ENCODE measurements at places on chromosomes 1 and 21.

GRCh38 chr21:18716578-18717138, 313.1 kb upstream of the TMPRSS15 start:
- no peak for DNase-seq

- DNase-seq, result no peak
Observed at GRCh38 chr1:66327588-66327987, 206.4 kb upstream of the SGIP1 start.

- DNase-seq, result no peak
Observed at GRCh38 chr21:45971616-45972352, 9.8 kb upstream of the COL6A1 start.

DNA sequence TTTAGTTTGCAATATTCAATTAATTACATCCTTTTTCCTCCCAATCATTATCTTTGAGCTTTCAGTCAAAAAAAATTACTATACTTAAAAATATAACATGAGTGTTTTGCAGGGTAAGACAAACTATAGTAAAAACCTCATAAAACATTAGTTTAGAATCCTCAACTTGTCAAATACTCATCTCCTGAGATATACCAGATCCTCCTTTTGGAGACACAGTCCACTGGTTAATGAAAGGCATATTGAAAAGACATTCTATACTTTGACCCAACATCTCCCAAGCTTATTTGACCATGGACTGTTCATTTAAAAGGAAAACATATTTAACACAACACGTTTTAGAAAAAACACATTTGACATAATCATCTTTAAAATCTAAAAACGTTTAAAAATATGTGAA, 52.8 kb downstream of the NRIP1 start:
- no peak for DNase-seq

DNA sequence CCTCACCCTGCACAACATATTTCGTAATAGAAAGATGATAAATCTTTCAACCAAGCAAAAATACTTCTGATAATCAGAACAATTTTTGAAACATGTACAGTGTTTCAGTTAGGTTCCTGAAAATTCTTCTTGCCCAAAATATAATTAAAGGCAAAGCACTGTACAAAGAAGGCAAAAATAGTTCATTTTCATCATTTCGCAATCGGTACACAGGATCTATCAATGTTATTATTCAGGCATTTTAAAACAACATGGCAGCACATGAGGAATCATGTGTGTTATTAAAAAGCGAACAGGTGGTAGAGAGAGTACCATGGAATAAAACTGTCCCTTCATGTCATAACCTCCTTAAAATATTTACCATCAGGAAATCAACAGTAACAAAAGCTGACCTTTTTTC, 356.9 kb downstream of the DPYD start:
- DNase-seq, result no peak

DNA sequence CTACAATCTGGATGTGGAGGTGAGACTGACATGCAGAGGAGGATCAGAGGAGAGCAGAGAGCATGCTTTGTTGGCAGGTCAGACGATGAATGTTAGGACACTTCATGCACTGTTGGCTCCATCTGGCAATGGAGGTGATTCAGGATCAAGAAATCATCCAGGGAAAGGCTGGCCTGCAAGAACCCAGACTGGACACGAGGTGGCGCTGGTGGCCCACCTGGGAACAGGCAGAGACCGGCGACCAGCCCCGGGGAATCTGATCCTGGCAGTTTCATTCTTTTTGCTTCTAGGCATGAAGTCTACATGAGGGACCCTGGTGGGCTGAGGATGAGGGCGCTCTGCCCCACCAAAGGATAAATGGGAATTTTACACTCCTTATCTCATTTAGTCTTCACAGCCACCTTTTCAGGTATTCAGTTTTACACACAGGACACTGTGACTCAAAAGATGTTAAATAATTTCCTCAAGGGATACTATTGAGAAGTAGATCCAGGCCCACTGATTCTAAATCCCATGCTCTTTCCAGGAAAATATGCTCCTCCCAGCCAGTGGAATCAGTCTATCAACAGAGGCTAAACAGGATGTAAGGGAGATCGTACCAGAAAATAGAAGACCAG, 26.2 kb upstream of the SCMH1 start:
- DNase-seq, result peak; percentile 57

GRCh38 chr21:45294509-45295291, 7.0 kb upstream of the POFUT2 start:
- no peak for DNase-seq

GRCh38 chr21:27513825-27514224, 546.9 kb upstream of the ADAMTS5 start:
- no peak for DNase-seq

DNA sequence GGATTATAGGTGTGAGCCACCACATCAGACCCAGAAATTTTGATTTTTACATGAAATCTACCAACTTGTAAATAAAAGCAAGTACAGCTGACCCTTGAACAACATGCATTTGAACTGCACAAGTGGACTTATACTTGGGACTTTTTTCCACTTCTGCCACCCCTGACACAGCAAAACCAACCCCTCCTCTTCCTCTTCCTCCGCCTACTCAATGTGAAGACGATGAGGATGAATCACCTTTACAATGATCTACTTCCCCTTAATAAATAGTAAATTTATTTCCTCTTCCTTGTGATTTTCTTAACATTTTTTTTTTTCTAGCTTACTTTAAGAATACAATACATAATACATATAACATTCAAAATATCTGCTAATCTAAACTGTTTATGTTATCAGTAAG, 17.5 kb upstream of the YRDC start:
- DNase-seq, result no peak

DNA sequence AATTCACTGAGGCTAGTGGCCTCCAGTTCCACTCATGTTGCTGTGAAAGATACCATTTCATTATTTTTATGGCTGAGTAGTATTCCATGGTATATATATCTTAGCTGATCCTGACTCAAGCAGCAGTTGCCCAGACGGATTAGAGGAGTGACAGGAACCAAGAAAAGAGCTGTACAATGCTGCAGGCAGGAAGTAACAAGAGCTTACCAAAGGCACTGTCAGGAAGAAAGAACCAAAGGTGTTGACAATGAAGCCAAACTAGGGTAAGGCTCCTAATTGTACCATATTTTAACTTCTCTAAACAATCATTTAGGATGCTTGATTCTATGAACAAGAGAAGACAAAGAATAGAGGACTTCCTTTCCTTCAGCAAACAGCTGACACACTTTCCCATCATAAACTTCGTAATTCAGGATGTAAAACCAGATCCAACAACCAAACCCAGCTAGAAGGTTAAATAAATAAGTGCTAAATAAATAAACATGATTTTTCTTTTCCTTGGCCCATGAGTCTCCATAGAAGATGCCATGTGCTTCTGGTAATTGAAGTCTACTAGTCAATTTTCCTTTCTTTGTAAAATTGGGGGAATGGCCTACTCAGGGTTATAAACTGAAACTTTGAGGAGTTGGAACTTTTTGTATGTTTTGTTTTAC, 248.2 kb upstream of the SGIP1 start:
- DNase-seq, result no peak

DNA sequence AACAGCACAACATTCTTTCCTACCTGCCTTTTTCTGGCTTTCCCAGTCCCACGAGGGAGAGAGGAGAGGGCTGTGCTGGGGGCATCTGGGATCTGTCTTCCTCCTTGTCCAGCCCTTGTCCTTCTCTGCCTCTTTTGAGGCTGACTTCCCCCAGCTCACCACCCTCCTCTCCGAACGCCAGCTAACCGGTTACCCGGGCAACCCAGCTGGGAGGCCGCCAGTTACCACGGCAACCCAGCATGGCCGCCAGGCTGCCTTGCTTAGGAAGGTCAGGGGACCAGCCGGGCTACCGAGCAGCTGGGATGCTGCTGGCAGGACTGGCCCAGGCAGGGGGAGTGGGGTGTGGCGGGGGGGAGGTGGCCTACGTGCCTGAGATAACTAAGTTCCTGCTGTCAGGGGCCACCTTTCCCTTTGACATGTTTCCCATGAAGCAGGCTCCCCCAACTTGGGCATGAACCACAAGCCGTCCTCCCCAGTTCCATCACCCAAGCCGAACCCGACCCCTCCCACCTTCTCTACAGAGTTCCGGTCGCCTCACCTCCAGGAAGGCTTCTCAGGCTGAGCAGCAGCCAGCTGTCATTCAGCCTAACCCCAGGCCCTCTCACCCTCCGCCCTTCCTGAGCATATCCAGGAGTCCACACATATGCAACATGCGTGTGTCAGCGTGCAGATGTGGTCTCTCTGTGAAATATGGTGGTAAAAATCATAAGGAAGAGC, 8.7 kb downstream of the PLEKHA6 start:
- DNase-seq, result no peak

- DNase-seq, result no peak
Observed at GRCh38 chr1:94081566-94082344, 39.2 kb downstream of the ABCA4 start.

DNA sequence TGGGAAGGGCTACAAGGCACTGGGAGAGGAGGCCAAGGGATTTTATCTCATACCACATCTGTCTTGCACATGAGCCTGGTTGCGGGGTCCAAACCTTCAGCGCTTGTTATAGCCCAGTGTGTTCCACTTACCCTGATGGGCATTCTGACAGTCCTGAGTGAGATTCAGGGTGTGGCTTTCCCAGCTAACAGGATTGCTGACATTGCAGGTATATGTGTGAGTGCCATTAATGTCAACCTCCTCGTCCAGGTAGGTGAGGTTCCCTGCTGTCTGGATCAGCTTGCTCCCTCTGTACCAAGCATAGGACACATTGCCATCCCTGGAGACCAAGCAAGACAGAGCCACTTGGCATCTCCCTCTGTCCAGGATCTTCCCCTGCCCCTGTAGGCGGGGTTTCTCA, 21.6 kb downstream of the CD244 start:
- DNase-seq, result no peak

DNA sequence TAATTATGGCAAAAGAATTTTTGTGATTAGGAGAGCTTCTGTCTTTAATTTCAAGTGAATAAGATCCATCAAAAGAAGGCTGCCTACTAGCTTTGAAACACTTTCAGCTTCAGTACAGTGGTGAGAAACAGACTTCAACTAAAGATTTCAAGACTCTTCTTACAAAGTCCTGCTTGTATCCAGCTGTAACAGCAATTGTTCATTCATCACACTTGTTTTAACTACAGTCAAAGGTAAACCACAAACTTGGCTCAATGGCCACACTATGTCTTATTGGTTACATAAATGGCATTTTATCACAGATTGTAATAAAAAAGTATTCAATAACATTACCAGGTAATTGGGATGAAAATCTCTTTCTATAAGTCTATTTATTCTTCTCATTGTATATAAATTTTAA, 59.2 kb downstream of the WARS2 start:
- DNase-seq, result no peak

DNA sequence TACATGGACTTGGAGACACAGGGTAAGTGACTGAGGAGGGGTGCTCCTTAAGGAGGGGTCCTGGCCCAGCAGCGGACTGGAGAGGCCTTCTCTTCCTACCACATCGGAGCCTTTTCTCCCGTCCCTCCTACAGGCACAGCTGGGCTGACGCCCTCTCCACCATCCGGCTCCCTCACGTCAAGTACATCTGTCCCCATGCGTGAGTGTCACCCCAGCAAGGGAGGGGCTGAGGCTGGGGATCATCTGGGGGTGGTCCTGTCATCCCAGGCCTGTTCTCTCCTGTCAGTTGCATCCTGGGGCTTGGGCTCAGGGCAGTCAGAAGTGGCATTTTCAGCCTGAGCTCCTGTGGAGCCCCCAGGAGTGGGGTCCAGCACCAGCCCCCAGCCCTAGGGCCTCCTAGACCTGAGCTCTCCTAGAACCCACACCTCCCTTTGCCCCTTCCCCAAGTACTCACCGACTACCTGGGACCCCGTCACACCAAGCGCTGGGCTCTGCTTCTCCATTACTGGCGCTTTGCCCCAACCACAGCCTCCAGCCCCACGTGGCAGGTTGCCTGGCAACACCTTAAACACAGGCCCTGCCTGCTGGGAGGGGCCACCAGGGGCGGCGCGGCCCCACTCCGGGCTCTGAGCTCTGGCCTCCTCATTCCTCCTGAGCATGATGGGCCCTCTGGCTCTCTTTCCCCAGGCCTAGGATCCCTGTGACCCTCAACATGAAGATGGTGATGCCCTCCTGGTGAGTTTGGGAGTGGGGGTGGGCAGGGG, 2.3 kb downstream of the LYPLA2 start:
- no peak for DNase-seq

GRCh38 chr1:230424391-230425251, 1.5 kb downstream of the PGBD5 start:
- DNase-seq, result no peak

DNA sequence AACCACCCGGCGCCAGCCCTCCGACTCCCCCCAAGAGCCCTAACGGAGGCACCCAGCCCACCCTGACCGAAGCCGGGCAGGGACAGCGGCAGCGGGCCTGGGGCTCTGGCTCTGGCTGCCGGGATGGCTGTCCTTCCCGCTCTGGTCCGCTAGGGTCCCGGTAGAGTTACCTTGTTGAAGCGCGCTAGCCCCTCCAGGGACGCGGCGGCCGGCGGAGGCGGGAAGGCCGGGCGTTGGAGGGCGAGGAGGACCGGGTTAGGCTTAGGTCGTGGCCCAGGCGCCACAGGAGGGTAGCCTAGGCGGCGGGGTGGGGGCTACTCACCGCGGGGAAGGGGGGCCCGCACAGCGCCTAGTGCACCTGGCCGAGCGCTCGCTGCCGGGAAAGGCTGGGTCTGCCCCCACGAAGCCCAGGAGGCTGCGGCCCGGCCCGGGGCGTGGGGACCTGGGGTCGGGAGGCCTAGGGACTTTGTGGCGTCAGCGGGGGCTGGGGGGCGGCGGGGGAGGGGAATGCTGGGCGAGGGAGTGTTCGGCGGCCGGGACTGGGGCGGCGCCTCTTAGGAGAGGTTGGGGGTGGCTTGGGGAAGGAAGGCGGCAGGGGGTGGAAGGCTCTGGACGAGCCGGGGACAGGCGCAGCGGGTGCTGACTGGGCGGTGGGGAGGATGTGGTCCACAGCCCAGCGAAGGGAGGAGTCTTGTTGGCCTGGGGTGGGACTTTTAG, at the start of gene TRIM17:
TRIM17 (minus strand) TSS at position 645 of the 717 bp plus-strand sequence. CDS start 1,789 bp downstream, outside the sequence.
- DNase-seq, result peak; percentile 37

- DNase-seq, result no peak
Observed at GRCh38 chr1:241560146-241560848, 28.1 kb downstream of the KMO start.

- no peak for DNase-seq
Observed at GRCh38 chr1:146012703-146013558, 8.6 kb downstream of the HJV start.

GRCh38 chr1:201074018-201074417, 38.2 kb downstream of the CACNA1S start:
- no peak for DNase-seq

GRCh38 chr1:3066826-3067225, 2.2 kb upstream of the PRDM16 start:
- DNase-seq, result no peak

DNA sequence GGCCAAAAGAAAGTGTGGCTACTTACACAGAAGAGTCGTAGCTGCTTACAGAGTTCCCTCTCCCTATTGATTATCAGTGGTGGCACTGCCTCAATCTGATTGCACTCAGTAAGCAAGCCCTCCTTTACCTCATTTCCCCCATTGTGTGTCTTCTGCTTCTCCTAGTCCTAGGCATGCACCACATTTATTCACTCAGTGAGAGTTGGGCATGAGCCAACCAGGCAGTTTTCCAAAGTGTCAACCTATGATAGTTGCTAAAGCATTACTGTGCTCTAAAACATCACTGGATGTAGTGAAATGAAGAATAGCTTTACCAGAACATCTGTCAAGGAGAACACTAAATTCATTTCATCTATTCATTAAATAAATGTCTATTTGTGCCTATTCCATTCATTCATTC, 19.3 kb downstream of the GJA5 start:
- no peak for DNase-seq

GRCh38 chr1:175434283-175434860, 241.8 kb upstream of the KIAA0040 start:
- DNase-seq, result no peak

- DNase-seq, result no peak
Observed at GRCh38 chr1:210366767-210367166, 38.1 kb downstream of the HHAT start.
